Stimulated activated naive B cell treated with anti-CD40 and anti-IgM and Interleukin-4, amounts not matched to agents 10 μg/mL and 1 μg/mL and 100 μg/mL, for 72 hours (primary cell): ENCODE measurements at places on chromosomes 13 and 19.
A peak's percentile ranks its signal among the peaks of the same experiment; 100 is the strongest.

GRCh38 chr19:8459095-8459494 is 14.3 kb downstream of the HNRNPM start:
- DNase-seq: no peak

DNA sequence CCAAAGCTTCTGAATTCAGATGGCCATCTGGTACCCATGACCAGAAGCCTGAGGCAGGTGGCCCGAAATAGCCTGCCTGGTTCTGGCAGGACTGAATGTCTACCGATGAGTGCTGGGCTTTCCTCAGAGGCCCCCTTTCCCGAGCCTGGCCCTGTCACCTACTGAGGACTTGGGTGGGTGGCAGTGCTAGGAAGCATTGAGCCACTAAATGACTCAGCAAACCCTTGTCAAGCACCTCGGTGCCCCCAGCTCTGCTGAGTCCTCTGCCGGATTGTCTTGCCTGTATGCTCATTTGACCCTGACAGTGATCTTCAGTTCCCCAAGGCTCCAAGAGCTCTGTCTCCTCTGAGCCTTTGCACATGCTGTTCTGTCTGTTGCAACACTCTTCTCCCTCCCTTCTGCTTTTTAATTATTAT is 17.9 kb downstream of the PPP1R37 start:
- DNase-seq: no peak

- no peak for DNase-seq
Measured at GRCh38 chr13:98541701-98542203, 35.2 kb downstream of the STK24 start.

DNA sequence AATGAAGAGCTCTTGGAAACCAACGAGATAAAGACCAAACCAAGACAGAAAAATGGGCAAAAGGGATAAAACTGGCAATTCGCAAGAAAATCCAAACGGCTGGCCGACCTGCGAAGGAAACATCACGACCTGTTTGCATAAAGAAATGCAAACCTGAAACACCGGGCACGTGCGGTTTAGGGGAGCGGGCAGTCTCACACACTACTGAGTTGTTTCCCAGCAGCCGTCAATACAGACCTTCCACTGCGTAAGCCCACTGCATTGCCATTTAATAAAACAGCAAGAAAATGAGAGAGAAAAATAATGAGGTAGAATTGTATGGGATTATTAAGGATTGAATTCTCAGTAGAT is 642 bp upstream of the PEG3 start:
- no peak for DNase-seq

- no peak for DNase-seq
Measured at GRCh38 chr19:4298810-4299550, 3.2 kb downstream of the TMIGD2 start.

DNA sequence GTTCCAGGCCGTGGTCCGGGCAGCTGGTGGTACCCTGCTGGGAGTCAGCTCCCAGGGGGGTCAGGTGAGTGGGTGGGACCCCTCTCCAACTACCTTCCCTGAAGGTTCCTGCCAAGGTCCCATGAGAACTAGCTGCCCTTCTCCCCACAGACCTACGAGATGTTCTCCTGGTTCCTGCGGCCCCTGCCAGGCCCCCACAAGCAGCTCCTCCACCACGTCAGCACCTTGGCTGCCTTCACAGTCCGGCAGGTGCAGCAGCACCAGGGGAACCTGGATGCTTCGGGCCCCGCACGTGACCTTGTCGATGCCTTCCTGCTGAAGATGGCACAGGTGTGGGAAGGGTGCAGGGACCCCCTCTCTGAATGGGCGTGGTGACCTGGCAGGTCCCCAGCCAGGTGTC is 5.5 kb downstream of the CYP2S1 start:
- no peak for DNase-seq

DNA sequence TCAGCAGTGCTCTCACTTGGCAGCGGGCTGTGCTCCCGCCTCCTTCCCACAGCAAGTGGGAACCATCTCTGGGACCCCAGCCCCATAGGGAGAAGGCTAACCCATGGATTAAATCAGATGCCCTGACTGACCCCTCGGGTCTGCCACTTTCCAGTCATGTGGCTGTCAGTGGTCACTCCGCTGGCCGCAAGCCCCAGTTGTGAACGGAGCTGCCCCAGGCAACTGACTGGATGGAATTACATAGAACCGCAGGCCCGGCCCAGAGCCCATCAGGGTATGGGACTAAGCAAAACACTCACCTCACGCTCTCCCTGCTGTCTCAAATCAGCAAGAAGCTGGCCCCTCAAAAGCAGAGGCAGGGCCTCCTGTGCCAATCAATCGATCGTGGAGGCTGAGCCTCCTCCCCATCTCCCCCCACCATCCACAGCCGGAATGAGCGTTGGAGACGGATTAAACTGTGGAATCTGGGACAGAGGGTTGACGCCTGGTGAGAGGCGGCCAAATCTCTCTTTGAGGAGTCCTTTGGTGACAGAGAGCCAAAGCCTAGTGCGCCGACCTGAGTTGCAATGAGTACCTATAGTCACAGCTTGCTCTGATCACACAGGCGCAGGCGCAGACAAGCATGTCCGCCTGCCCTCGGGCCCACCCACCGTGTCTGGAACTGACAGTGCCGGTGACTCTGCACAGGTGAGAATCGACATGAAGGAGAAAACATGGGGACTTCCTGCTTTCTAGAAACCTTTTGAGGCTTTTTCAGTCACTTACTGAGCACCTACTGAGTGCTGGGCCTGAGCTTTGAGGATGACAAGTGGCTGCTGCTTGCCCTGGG is 38.7 kb downstream of the PBX4 start:
- no peak for DNase-seq

DNA sequence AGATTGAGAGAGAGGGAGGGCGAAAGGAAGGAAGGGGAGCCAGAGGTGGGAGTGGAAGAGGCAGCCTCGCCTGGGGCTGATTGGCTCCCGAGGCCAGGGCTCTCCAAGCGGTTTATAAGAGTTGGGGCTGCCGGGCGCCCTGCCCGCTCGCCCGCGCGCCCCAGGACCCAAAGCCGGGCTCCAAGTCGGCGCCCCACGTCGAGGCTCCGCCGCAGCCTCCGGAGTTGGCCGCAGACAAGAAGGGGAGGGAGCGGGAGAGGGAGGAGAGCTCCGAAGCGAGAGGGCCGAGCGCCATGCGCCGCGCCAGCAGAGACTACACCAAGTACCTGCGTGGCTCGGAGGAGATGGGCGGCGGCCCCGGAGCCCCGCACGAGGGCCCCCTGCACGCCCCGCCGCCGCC is at the start of gene TNFSF11:
TNFSF11 (plus strand) TSS at position 142 of the 400 bp plus-strand sequence; CDS start at position 294, 152 bp downstream.
- peak; percentile 3 for DNase-seq

DNA sequence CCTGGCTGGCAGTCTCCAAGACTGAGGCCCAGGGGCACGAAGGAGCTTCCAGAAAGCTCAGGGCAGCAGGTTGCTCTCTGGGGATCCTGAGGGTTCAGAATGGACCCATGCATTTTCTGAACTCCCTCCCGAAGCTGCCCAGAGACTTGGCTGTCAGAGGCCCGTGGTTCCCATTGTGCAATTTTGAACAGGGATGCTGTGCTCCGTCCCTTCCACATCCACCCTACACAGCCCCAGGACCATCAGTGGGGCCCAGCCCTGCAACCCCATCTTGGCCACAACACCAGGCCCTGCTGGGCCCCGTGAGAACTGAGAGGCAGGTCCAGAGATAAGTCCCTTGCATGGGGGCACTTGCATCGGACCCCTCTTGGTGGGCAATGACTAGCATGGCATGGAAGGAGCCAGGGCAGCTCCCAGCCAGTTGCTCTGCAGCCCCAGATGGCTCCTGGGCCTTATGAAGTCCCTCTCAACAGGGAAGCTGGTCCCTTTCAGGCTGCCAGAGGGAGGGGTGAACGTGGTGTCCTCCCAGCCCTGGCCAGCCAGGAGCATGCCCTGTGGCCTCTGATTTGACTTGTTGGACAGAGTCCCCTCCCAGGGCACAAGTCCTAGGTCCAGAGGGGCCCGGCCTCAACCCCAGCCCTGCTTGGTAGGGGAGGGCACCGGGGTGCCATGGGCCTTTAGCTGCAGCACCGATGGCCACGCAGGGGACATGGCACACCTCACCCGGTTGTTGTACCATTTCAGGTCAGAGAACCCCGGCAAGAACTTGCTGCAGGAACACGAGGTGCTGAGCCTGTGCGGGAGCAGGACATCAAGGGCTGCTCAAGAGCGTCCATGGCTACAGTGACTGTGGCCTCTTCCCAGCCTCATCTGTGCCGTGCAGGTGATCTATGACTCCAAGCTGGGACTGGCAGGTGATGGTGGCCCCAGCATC is 17.3 kb upstream of the ZNF14 start:
- no peak for DNase-seq

DNA sequence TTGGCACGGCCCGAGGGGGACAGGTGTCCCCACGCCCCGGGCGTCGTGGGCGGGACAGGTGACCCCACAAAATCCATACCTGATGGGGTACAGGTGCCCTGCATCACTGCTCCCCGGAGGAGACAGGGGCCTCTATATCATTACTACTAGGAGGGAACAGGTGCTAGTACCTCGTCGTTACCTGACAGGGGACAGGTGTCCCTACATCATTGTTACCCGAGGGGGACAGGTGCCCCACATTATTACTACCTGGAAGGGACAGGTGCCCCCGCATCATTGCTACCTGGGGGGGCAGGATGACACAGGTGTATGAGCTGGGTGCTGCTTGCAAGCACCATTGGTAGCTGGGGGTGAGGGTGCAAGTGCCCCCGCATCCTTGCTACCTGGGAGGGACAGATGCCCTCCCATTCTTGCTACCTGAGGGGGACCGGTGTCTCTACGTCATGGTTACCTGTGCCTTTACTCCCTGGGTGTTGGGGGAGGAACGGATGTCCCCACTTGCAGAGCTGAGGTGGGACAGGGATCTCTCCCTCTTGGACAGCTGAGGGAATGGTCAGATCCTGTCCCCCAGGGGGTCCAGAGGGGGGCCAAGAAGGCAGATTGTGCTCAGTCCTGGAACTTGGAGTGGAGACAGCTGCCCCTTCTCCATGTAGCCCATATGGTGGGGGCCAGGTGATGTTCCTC is 620 bp downstream of the CRTC1 start:
- DNase-seq: no peak

- DNase-seq: no peak
Measured at GRCh38 chr13:41905600-41906254, 55.2 kb downstream of the VWA8 start.

- no peak for DNase-seq
Measured at GRCh38 chr19:39807846-39808364, 26.1 kb downstream of the DYRK1B start.

DNA sequence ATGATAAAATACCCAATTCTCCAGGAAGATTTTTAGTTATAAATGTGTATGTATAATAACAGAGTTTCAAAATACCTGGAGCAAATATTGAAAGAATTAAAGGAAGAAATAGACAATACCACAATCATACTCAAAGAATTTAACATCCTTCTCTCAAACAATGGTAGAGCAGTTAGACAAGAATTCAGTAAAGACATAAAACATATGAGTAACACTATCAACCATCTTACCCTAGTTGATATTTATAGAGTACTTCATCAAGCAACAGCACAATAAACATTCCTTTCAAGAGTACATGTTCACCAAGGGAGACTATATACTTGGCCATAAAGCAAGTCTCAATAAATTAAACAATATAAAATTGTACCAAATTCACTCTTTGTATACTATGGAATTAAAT is 108.4 kb downstream of the DLEU7 start:
- DNase-seq: no peak

GRCh38 chr13:49354719-49355118 is 89.1 kb downstream of the CAB39L start:
- DNase-seq: no peak

DNA sequence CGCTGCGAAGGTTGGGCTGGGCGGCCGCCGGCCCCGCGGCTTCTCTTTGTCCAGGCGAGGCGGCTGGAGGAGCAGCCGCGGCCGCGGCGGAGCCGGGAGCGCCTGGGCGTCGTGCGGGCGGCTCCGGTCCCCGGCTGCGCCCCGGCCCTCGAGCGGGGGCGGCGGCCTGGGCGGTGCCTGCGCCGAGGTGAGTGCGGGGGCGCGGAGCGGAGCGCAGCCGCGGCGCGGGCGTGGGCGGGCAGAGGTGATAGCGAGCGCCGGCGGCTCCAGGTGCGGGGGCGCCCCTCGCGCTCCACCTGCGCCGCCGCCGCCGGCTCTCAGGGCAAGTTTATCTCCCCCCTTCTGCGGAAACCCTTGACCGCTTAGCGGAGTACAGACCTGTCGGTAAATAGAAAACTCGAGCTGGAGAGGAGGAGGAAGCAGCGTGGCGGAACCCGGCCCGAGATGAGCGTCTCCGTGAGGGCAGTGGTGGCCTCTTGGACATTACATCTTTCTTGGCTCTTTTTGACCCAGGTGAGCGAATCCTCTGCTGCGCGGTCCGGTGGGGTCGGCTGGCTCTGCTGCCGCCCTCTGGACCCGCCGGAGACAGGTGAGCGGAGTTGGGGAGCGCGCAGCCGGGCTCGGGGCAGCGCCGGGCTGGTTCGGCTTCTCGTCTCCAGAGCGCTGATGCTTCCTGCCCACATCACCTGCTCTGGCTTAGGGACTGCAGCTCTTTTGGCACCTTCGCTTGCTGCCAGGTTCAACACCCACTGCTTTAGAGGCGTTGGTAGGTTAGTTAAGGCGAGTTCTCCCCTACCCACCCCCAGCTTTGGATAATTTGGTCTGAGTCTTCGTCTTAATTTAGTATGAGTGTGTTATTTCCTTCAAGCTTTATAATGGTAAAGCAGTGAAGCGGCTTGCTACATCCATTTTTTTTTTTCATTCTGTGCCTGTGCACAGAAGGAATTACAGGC is at the start of gene MTUS2:
MTUS2 (plus strand) TSS at position 241 of the 953 bp plus-strand sequence.
- DNase-seq: no peak

- DNase-seq: no peak
Measured at GRCh38 chr13:74867460-74867859, 614.5 kb downstream of the TBC1D4 start.

GRCh38 chr13:101584331-101584730 is 131.9 kb downstream of the ITGBL1 start:
- DNase-seq: no peak

DNA sequence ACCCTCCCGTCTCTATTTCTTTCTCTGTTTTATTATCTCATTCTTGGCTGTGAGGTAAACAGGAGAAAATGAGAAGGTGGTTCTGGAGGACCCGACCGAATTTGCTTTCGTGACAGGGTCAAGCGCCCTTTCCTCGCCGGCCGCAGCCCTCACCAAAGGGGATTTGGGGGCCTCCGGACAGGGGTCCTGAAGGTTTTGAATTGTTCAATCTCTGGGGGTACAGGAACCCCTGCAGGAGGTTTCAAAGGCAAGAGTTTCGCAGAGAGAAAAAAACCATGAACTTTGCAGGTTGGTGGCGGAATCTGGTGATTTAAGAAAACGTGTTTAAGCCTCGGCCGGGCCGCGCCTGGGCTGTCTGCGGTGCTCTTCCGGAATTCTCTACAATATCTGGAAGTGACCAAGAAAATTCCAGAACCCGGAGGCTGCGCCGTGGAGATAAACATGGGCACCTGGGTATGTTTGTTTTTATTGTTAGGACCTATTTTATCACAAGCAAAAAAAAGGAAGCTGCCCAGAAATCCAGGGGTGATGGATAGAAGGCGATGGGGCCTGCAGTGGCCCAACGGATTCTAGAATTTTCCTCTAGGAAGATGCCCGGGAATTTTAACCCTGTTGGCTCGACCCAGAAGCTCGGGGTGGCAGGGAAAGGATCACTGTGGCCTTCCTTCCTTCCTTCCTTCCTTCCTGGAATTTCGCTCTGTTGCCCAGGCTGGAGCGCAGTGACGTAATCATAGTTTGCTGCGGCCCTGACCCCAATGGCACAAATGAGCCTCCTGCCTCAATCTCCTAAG is 14.2 kb upstream of the PTBP1 start:
- no peak for DNase-seq
